Brain microvascular endothelial cell (primary cell): ENCODE measurements at places on chromosomes 7 and 10.

DNA sequence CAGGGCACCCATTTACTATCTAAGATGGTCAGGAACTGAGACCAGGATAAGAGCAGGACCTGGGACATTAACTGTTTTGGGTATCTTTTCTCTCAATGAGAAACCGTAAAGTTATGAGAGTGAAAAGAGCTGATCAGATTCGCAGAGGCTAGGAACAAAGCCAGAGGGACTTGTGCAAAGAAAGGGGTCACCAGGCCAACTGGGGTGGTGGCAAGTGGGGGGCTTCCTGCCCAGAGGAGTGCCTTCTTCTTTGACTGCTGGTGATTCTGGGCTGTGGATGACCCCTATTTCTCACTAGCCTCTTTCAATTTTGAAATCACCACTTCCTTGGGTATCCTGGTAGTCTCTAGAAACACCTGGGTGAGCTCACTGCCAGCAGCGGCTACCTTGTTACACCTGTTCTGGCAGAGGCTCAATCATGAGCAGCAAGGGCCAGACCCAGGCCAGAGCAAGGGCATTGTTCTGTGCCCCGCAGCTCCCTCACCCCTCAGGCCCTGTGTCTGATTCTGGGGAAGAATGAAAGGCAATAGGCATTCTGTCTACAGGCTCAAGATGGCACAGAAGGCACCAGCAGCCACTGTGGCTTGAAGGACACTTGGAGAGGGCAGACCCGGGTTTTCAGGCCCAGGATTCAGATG lies 999 bp downstream of the SFTPD start:
- DNase-seq: no peak

- no peak for DNase-seq
Observed at GRCh38 chr7:150383710-150384397, 4.7 kb downstream of the ZNF775 start.

DNA sequence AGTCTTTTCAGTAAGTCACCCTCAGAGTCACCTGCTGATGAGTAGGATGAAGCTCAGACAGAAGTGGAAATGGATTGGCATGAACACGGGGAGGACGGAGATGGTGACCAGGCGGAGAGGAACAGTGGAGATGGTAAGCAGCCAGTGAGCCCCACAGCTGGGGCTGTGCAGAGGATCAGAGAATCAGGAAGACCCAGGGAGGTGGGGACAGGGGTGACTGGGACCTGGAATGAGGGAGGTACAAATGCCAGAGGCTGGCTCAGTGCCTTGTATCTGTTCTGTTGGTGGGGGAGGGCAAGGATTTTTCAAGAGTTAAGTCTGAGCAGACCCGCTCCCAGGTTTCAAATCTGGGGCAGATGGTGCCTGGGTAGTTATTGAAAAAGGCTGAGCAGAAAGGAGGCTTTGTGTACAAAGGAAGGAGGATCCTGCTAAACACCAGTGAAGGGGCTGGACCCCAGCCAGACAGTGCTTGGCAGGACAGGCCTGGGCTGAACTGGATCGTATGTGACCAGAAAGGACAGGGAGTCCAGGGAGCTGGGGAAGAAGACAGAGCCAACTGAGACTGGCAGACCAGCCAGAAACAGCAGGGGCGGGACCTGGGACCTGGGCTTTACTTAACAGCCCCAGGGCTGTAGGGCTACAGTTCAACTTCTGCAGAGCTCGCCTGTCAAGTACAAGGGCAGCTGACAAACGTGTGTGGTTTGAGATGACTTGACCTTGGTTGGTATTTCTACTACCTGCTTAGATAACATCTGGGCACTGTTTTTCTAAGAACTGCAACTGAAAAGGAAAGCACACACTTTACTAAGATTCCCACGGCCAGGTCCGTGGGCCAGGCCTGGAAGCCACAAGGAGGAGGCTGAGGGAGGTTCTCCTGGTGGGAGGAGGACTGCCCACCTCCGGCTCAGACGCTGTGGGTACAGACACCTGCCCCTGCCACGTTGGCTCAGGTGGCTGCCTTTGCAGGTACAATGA lies 13.2 kb upstream of the FRMPD2 start:
- DNase-seq: no peak

DNA sequence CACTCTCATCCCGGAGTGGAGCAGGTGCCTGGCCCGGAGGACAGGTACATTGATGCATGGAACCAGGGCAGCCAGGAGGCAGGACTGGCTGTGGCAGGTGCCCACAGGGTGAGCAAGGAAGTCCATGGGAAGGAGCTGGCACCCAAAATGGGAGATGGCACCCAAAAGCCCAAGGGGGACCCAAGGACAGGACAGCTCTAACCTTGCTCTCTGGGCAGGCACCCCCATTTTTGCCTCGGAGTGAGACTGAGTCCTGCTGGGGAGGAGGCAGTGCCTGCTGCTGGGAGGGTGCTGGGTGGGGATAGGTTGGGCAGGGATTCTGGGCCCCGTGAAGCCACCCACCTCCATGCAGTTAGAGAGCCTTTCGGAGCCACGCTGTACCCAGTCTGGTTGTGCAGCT lies 234.5 kb downstream of the TCERG1L start:
- no peak for DNase-seq

- no peak for DNase-seq
Observed at GRCh38 chr7:119620769-119621168, 652.2 kb upstream of the KCND2 start.

DNA sequence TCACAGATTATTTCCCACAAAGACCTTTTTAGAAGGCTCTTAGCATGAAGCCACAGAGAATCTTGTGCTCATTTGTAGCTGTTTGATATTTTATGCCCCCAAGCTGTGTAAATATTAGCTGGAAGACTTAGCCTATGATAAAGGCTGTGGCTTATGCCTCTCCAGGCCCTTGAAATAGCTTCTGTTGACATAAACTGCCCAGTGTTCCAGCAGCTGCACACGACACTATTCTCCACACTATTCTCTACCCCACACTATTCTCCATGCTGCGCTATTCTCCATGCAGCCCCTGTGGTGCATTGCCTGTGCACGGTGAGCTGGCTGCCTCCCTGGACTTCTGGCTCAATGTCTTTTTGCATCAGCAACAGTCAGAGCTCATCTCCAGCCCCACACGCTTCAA lies 13.1 kb downstream of the DDC start:
- no peak for DNase-seq

DNA sequence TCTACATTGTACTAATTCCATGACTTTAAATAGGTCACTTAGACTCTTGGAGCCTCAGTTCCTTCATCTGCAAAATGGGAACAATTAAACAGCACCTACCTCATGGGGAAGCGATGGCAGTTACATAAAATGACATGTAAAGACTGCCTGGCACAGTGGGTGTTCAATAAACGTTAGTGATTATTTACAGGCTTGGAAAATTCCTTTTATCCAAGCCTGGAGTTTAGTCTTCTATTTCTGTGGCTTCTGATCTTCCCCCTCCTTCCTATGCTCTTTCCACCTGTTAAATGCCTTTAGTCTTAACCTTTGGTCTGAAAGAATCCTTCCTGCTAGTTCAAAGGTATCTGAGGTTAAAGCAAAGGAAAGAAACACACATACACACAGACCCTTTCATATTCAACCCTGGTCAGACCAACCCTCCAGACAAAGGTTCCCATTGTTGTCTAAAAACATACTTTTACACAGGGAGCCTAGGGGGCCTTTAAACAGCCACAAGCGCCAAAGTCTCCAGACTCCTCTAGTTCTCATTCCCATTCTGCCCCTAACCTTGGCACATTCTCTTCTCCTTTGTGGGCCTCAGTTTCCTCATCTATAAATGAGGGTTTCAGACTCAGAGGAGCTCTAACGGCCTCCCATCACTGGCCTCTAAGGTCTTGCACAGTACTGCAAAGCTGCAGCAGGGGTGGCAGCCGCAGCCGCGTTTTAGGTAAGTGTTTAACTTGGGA lies 21.4 kb downstream of the SORBS1 start:
- DNase-seq: no peak

DNA sequence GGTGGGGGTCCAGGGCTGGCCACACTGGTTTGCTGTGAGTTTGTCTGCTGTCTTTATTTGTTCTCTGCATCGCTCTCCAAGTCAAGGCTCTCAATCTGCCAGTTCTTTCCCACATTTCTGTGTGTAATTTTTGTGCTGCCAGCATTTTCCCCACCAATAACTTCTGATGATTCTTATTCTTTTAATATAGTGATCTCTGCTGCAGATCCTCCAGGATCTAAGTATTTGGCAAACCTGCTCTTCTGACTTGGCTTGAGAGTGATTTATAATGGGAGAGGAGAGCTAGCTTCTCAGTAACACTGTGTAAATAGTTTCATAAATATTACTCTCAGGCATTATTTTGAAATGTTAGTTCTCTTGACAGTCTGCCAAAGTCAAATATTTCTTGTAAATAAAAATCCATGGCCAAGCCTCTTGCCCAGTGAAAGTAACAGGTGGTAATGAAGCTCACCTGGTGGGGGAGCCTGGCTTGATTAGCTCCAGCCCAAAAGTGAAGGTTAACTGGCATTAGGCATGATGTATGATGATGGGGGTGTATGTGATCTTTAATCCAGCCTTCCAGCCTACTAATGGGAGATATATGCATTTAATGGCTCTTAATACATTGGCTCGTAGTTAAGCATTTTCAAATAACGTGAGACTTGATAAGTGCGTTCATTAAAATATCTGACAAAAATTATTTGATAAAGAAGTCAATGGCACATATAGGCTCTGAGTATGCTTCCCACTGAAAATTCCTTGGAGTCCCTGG lies 1055.9 kb downstream of the KCNMA1 start:
- DNase-seq: no peak

DNA sequence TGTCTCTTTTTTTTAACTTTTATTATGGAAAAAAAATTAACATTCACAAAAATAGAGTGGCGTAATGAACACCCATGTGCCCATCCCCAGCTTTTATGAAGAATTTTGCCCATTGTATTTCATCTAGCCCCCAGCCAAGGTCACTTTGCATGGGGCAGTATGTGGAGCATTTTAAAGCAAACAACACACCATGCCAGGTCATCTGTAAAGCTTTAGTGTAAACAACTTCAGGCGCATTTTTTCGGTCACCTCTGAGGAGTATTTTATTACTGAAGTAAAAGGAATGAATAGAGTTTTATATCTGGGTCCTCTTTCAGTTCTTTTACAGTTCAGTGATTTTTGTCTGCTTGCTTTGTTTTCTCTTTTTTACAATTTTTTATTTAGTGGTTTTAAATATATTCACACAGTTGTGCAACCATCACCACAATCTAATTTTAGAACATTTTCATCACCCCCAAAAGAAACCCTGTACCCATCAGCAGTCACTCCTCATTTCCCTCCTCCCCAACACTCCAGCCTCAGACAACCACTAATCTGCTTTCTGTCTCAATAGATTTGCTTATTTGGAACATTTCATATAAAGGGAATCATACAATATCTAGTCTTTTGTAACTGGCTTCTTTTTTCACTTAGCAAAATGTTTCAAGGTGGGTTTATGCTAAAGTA lies 87.9 kb downstream of the SLC37A3 start:
- DNase-seq: no peak

DNA sequence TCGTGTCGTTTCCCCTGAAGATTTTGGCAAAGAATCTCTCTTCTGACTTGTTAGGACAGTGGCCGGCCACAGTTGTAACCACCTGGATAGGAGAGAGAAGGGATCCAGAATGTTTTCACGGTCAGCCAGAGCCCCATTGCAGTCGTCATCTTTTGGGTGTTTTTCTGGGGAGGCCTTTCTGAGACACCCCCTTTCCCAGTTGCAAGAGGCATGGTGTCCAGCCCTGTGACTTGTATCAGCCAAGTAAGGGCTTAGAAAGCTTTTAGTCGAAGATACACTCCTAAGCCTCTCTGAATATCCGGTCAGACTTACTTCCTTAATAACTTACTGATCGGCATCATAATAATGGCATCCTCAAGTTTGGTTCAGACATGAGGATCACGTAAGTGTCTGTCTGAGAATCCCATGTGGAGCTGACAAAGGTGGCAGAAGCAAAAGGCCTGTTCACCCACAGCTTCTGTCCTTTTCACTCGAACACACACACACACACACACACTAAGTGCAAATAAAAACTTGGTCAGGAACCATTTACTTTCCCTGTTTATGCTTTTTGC lies 435.7 kb upstream of the GALNT17 start:
- DNase-seq: peak; percentile 13

DNA sequence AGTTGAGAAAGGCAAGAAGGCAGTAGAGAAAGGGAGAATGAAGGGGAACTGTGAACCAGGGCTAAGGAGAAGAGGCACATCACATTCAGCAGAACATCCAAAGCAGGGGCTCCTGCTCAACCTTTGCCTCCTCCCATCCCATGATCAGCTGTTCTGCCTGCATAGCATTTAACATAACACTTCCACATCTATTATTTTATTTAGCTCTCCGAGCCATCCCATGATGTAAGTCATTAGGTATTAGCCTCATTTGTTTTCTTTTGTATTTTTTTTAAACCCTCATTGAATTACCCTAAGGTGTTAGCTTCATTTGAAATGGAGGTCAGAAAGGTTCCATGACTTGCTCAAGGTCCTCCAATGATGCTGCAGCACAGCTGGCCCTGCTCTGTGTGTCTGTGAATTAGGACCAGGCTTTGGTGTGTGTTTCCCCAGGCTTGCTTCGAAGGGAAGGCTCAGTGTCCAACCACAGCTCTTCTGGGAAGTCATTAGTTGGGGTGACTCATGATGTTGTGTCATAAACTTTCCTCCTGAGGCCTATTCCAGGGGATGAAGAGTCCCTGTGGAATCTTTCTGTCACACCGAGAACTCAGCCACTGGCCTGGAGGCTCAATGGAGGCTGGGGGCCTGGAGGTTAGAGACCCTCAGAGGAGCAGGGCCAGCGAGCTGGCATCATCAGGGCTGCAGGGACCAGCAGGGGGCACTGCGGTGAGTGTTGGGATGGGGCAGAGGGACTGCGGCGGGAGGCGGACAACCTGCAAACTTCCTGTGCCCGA lies 16.5 kb downstream of the NPFFR1 start:
- DNase-seq: peak; percentile 85

- DNase-seq: no peak
Observed at GRCh38 chr7:21099432-21099831, 312.7 kb upstream of the SP8 start.

DNA sequence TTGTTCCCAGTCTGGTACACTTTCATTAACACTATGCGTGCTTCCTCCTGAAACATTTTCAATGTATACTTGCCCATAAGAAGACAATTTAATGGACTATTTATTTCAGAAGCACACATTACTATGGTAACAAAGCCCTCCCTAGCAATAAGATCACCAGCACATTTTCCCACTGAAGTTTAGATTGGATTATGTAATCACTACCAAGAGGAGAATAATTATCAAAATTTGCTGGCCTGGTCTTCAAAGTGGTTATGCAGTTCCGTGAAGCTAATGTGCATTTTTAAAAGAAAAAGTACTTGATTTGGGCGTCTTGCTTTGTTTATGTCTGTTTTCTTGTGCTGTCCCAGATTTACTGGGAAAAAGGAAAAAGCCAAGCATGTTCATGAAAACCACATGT lies 61.9 kb downstream of the AP3M1 start:
- DNase-seq: no peak
